Non-pigmented ciliary epithelial cell (primary cell): ENCODE measurements at places on chromosomes 3 and 15.

DNA sequence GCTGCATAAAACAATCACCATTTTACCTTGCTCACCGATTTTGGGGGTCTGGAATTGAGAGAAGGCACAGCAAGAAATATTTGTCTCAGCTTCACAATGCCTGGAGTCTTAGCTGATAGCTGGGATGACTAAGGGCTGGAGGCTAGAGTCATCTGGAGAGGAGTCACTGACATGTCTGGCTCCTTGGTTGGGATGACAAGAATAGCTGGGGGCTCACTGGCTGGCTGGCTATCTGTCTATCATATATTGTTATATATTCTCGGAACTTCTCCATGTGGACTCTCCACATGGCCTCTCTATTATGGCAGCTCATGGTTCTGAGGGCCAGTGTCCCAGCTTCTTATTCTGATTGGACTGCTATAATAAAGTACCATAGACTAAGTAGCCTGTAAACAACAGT lies 20.0 kb upstream of the TRIM71 start:
- no peak for DNase-seq

- no peak for DNase-seq
These were observed 10.3 kb downstream of the ANKRD63 start for GRCh38 chr15:40272485-40273056.

- DNase-seq = no peak
These were observed 10.8 kb upstream of the PDIA3 start for GRCh38 chr15:43735416-43735815.

DNA sequence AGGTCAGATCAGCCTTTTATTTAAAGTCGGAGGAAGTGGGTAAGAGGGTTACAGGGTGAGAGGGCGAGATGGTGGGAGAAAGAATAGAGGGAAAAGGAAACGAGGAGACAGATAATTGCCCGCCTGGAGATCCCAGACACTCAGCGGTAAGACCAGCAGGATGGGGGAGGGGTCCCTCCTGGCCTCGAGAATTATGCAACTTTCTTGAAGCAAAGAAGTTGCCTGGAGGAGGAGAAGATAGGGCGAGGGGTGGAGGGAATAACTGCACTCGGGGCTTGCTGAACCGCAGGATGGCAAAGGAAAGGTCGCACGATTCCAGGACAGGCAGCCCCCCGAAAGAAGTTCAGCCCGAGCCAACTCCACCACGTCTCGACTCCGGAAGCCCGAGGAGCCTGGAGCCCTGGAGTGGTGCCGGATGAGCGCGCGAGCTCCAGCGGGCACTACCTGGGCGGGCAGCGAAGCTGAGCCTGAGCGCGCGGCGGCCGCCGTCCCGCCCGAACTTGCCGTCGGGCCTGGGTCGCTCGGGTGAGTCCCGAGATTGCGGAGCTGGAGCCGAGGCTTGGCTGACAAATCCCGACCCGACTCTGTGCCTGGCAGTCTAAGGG lies 402 bp downstream of the WWTR1 start:
- no peak for DNase-seq

GRCh38 chr3:195255571-195256501 lies 15.1 kb downstream of the XXYLT1 start:
- DNase-seq = no peak

GRCh38 chr3:139074565-139075115 lies 29.9 kb upstream of the PRR23C start:
- DNase-seq = no peak

GRCh38 chr3:191802671-191803070 lies 341.7 kb downstream of the PYDC2 start:
- DNase-seq = no peak

DNA sequence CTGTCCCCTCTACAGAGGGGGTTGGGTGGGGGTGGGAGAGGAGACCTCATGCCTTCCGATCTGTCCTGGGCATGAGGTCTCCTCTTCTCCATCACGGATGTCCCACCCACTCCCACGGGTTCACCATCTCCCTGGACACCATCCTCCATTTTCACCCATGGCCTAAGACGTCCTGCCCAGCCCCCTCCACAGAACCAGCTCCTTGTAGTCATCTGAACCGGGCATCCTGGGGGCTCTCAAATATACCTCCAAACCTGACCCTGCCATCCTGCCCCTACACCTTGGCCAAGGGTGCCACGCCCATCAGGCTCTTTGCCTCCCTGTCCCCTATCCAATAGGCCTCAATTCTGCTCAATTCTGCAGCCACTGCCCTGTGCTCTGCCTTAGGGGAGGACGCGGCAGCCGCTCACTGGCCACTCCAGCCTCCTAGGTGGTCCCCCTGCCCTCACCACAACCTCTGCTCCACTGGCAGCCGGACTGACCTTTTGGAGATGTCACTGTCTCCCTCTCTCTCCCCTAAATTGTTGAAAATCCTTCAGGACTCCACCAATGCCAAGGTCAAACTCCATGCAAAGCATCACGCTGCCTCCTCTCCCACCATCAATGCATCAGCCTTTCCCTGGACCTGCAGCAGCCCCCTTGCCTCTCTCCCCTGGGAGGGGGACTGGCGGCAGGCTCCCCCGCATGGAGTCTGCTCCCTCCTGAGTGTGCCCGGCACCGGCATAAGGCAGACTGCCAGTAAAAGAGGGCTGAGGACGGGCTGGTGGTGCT lies 9.4 kb upstream of the ANPEP start:
- no peak for DNase-seq

GRCh38 chr3:47444103-47444502 lies 31.6 kb downstream of the SCAP start:
- DNase-seq = no peak

DNA sequence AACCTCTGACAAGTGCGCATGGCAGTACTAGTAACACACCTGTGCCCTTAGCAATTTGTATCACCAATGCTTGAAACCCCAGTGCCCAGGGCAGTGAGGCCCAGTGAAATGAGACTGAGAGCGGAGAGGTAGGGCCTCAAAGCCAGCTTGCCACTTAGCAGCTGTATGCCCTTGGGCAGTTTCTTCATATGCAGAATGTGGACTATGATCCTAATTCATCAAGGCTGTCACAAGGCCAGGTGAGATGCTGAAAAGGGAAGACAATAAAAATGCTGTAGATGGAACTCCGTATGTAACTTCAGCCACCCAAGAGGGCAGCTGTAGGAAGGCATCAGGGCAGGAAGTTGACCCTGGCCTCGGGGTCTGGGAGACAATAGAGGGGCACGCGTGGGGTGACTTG lies 74.4 kb downstream of the KY start:
- no peak for DNase-seq

- no peak for DNase-seq
These were observed 9.6 kb upstream of the FOXB1 start for GRCh38 chr15:59994526-59994887.

- no peak for DNase-seq
These were observed 448.7 kb downstream of the TAFA4 start for GRCh38 chr3:68483601-68484000.

GRCh38 chr3:43758592-43759225 lies 68.0 kb downstream of the ABHD5 start:
- DNase-seq = no peak

DNA sequence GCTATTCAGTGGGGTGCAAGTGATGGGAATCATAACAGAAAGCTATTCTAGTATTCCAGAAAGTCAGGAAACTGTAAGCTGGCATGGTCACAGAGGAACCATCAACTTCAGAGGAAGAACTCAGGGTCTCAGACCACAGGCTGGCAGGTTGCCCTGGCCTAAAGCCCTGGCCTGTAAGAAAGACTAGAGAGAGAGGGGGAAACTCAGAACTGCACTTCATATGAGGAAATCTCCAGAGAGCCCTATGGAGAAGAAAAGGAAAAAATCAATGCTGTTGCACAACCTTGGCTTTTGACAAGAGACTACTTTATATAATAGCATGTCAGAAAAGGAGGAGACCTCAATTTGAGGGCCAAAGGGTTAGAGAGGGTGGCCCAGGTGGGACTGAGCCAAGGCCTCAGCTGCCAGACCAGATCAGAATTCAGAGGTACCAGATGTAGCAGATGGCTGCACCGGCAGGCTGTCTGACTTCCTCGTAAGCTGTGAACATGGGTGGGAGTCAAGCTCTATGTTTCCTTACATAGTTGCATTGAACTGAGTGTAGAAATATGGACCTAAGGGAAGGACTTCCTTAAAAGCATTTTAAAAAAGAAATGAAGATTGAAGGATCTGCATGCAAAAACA lies 333.8 kb downstream of the PDCD6IP start:
- DNase-seq = no peak

GRCh38 chr3:141108039-141108438 lies 56.9 kb downstream of the SPSB4 start:
- no peak for DNase-seq

GRCh38 chr3:5644773-5645670 lies 457.5 kb downstream of the EDEM1 start:
- no peak for DNase-seq

- no peak for DNase-seq
These were observed 61.6 kb downstream of the GJD2 start for GRCh38 chr15:34693053-34693744.

- no peak for DNase-seq
These were observed 78.2 kb downstream of the GALK2 start for GRCh38 chr15:49248291-49248690.

DNA sequence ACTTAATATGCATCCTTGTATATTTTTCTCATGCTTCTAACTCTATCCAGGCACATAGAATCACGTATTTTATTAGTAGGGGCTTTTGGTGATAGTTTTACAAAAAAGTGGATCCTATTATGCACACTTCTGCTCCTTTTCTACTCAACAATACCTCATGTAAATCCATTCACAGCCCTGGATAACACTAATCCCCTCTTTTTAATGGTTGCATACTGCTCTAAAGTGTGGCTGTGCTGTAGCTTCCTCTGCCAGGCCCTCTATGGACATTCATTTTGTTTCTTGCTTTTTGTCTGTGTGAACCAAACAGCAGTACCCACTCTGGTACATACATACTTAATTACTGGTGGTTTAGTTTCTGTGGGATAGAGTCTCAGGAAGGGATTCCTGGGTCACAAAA lies 51.3 kb upstream of the SCAANT1 start:
- no peak for DNase-seq

DNA sequence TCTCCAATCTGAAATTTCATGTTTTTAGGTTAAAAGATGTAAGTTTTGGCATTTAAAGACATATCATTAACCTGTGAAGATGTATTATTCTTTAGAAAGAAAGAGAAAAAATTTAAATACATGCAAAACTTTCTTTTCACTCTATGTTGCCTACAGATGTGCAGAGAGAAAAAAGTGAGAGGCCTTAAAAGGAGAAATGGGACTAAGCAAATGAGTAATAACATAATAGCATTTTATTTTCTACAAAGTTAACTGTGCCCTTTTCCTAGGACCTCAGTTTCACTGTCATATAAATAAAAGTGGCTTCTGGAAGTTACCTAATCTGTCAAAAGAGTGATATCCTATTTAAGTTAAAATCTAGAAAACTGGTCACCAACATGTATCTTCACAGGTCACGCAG lies 16.1 kb downstream of the DAZL start:
- no peak for DNase-seq

GRCh38 chr15:74345051-74345450 lies 22.4 kb downstream of the CYP11A1 start:
- no peak for DNase-seq

DNA sequence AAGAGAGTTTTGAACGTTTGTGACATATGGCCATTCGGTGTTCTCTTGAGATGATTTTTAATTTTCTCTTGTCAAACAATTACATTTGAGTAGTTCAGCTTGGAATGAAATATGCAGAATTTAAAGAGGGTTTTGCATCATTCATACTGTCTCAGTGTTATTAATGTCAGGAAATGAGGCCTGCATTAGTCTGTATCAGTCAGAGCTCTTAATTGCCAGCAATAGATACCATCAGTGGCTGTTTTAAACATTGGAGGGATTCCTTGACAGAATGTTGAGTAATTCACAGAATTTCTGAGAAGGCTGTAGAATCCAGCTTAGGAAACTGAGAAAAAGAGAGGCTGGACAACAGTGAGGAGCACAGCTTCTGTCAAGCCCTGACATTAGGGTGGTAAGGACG lies 722.0 kb downstream of the NR2F2 start:
- no peak for DNase-seq
